ENCODE measurements at places on chromosomes 6 and 20.
A peak's percentile ranks its signal among the peaks of the same experiment; 100 is the strongest.

GRCh38 chr6:52390361-52390727 lies 28.4 kb downstream of the PAQR8 start:
- peak; percentile 61 for DNase-seq

DNA sequence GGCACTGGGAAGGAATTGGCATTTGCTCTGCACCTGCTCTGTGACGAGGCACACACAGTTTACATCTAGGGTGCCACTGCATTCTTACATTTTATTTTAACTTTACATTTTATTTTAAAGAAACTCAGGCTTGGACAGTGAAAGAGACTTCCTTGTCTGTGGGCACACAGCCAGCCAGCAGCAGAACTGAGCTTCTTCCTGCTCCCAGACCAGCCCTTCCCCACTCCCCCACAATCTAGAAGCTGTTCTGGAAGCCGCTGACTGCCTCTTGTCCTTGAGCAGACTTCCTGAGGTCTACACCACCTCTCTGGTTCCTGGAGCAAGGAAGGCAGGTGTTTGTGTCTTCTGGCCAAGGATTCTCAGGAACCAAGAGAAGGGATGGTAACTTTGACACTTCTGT lies 27.9 kb upstream of the CD93 start:
- no peak for DNase-seq

DNA sequence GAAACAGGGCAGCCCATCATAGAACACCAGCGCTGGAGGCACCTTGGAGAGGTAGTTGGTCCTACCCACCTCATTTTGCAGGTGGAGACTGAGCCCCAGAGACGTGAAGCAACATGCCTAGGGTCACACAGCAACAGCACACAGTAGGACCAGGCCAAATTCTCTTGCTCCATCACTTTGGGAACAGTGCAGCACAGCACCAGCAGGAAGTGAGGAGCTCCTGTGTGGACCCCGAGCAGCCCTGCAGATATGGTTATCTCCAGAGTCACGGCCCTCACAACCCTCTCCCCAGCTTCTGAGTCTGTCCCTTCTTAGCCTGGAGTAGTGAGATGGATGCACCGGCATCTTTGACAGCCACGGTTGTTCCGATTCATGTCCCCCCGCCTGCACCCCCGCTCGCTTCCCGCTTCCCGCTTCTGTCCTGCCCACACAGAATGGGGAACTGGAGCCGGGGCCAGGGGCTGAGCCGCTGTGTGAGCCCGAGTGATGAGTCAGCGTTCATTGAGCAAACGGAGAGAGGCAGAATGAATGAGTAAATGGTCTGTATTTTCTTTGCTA lies 72.6 kb upstream of the DUSP22 start:
- DNase-seq, result peak; percentile 53

DNA sequence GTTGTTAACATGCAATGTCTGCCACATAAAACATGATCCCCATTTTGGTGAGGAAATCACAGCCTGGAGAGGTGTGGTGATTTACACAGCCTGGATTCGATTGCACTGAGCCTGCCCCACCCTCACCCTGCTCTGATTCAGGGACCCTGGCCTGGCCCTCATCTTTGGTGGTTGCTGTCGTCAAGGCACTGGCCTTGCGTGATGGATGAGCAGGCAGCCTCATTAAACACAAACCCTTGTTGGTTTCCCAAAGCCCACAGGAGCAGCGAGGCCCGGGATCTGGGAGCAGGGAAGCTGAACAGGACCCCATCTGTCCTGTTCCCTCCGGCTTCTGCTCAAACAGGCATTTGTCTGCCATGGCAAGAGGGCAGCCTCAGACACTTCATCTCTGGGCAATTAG lies 70.8 kb downstream of the CHMP4B start:
- DNase-seq, result no peak

GRCh38 chr6:105821027-105821426 lies 265.1 kb upstream of the PRDM1 start:
- DNase-seq, result no peak

DNA sequence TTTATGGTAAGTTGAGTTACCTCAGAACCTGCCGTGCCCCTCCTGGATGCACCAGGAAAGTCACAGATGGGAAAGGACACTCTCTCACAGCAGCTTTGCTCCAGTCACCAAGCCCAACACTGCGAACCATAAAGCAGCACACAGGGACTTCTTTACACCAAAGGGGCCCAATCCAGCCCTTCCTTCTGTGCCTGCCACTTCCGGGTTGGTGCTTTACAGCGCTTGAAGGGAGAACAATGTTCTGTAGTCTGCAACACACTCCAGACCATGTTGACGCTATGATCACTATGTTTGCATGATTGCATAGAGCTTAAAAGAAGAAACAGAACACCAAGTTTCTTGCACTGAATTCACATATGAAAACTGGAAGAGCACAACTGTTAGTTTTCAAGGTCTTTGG lies 57.1 kb downstream of the SERAC1 start:
- no peak for DNase-seq

DNA sequence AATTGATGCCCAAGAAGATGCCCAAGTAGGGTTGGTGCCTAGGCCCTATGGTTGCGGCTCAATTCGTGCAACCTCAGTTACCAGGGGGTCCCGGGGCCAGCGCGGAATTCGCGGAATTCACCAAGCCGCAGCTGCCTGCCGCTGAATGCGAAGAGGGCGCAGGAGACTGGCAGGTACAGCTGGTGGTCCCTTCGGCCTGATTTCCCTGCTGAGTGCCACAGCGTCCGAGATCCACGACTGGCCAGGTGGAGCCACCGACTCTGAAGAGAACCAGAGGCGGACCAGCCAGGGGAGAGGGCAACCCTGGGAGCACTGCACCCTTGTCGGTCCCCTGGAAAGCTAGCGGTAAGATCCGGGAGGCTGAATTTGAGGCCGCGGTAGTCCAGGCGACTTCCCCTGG lies 6.8 kb upstream of the TFAP2D start:
- no peak for DNase-seq

Data from ACHN (cell line).